ENCODE measurements at places on chromosomes 6 and 20. TPM values are rescaled to one million over a fixed set of nuclear protein-coding genes. Genes with fewer than 3 reads are reported as not detected.

The KIF25 gene
- polyA plus RNA-seq: 0.90 TPM

The ZSCAN9 gene
- 31.4 TPM for polyA plus RNA-seq

The HLA-G gene
- polyA plus RNA-seq: 3.3 TPM

- no peak for DNase-seq
These were observed 917.1 kb downstream of the KIF16B start for GRCh38 chr20:15656124-15656523.

- no peak for DNase-seq
These were observed 143.9 kb upstream of the ZNF217 start for GRCh38 chr20:53737396-53738038.

- no peak for DNase-seq
These were observed 133.1 kb upstream of the MLN start for GRCh38 chr6:33936886-33937285.

- DNase-seq: no peak
These were observed at the start of gene GGTLC1 for GRCh38 chr20:23988561-23988960. TSS of gene GGTLC1 (minus strand) at chr20:23988779. CDS start at chr20:23986611, 2,168 bp downstream.

DNA sequence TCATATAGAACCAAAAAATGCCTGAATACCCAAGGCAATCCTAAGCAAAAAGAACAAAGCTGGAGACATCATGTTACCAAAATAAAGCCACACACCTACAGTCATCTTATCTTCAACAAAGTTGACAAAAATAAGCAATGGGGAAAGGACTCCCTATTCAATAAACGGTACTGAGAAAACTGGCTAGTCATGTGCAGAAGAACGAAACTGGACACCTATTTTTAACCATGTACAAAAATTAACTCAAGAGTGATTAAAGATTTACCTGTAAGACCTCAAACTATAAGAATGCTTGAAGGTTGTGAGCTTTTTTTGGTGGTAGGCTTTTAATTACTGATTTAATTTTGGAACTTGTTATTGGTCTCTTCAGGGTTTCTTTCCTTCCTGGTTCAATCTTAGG, 236.0 kb upstream of the DEFB112 start:
- no peak for DNase-seq

GRCh38 chr20:41482647-41483552, 116.3 kb upstream of the EMILIN3 start:
- no peak for DNase-seq

- DNase-seq: no peak
These were observed 2.0 kb downstream of the SLC35D3 start for GRCh38 chr6:136923954-136924673.

DNA sequence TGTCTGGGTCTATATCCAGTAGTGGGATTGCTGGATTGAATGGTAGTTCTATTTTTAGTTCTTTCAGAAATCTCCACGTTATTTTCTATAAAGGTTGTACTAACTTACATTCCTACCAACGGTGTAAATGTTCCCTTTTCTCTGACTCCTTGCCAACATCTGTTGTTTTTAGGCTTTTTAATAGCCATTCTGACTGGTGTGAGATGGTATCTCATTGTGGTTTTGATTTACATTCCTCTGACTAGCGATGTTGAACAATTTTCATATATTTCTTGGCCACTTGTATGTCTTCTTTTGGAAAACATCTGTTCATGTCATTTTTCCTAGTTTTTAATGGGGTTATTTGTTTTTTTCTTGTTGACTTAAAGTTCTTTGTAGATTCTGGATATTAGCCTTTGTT, 99.3 kb downstream of the BMP2 start:
- no peak for DNase-seq

GRCh38 chr6:142867355-142867801, 77.6 kb downstream of the HIVEP2 start:
- no peak for DNase-seq

GRCh38 chr6:165653196-165653595, 9.8 kb downstream of the PDE10A start:
- DNase-seq: no peak

DNA sequence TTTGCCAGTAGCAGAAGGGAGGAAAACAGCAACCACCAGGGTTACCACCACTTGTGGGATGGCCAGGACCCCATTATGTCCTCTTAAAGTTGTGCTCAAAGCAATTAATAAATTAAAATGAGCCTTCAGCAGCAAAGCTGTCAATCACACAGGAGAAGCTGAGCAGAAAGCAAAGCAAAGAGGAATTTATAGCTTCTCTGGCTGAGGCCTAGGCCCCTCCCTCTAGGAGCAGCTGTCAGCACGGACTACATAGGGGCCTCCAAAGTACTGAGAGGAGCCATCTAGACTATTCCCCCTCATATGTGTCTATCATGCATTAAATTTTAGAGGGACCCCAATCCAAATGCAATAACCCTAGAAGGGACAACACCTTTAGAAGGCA, 6.4 kb downstream of the CCND3 start:
- DNase-seq: no peak

GRCh38 chr20:5989539-5989938, 39.1 kb downstream of the MCM8 start:
- DNase-seq: no peak

DNA sequence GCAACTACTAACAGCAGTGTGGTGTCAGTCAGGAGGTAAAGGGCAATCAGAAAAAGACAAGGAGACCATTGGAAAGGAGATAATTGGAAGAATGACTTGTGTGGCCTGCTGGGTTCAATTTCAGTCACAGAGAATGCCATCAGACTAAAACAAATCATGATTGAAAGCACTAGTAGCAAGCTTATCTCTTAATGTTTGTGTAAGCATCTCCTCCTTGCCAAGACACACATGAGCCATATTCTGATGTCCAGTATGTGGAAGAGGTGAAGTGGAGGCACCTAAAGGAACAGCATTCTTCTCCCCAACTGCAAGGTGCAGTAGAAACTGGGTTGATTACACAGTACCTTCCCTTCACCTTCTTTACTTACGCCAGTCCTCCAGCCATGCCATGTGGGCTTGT, 287.5 kb downstream of the ZFAND3 start:
- DNase-seq: no peak

DNA sequence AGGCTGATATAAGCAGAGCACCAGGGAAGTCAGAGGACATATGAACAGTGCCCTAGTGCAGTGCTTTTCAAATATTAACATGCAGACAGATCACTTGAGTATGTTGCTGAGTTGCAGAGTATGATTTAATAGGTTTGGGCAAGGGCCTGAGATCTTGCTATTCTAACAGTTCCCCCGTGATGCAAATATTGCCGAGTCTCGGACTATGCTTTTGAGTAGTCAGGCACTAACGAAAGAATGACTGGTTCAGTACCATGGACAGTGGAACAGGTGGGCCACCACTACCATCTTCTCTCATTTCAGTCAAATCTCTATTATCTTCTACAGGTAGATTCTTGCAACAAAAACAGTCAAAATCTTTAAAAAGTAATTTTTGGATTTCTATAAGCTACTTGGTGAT, 3.7 kb upstream of the TMEM200A start:
- peak; percentile 14 for DNase-seq

- no peak for DNase-seq
These were observed 19.4 kb downstream of the RSPO4 start for GRCh38 chr20:982754-983153.

DNA sequence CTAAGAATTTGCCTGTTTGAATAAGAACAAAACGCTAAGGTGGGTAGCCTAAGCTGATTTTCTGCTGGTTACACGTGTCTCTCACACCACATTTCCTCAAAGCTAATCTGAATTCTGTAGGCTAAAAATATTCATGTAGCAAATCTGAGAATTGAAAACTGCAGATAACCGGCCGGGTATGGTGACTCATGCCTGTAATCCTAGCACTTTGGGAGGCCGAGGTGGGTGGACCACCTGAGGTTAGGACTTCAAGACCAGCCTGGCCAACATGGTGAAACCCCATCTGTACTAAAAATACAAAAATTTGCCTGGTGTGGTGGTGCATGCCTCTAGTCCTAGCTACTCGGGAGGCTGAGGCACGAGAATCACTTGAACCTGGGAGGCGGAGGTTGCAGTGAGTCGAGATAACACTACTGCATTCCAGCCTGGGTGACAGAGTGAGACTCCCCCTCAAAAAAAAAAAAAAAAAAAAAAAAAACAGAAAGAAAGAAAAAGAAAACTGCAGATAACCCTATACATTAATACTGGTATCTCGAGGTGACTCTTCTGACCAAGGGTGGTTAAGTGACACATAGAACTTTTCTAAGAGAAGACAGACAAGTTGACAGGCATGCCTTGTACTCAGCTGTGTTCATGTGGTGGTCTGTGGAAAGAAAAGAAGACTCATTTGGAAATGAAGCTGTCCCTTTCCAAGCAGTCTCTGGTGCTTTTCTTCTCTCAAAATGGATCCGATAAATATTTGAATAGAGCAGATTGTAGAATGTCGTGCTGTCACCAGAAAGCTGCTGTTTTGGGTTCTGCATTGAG, 24.7 kb upstream of the ASXL1 start:
- DNase-seq: no peak

DNA sequence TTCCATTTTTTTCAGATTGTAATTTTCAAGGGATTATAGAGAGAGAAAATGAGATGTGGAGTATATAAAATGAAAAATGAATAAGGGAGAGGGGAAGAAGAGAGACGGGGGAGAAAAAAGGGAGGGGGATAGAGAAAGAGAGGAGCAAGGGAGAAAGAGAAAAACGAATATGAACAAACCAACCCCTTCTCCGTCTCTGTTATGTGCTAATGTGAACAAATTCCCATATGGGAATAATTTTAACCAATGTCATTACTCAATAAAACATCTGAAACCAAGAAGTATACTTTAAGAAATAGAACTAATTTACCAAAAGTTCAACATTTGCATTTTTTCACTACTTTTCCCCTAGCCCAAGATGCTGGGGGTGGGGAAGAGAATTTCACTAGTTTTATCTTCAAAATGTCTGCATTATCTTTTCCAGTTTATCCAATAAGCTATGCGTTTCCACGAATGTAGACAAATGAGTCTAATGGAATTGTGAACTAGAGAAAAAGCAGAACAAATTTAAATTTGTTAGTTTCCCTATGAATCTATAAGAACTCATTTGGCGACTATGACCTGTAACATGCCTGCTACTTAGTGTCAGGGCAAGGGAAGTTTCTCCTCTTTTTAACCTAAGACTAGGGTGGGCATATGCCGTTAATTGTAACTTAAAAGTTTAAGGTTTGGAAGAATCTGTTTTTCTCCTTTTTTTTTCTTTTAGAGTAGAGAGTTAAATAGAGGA, 286.3 kb downstream of the BTBD9 start:
- no peak for DNase-seq

DNA sequence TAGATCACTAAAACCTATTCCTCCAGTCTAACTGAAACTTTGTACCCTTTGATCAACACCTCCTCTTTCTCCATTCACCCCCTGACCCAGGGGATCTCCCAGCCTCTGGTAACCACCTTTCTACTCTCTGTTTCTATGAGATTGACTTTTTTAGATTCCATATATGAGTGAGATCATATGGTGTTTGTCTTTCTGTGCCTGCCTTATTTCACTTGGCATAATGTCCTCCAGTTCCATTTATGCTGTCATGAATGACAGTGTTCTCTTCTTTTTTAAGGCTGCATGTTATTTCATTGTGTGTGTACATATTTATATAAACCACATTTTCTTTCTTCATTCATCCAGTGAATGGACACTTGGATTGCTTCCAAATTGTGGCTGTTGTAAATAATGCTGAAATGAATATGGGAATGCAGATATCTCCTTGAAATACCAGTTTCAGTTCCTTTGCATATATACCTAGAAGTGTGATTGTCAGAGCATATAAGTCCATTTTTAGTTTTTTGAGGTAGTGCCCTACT, 57.7 kb downstream of the DHX35 start:
- DNase-seq: no peak

DNA sequence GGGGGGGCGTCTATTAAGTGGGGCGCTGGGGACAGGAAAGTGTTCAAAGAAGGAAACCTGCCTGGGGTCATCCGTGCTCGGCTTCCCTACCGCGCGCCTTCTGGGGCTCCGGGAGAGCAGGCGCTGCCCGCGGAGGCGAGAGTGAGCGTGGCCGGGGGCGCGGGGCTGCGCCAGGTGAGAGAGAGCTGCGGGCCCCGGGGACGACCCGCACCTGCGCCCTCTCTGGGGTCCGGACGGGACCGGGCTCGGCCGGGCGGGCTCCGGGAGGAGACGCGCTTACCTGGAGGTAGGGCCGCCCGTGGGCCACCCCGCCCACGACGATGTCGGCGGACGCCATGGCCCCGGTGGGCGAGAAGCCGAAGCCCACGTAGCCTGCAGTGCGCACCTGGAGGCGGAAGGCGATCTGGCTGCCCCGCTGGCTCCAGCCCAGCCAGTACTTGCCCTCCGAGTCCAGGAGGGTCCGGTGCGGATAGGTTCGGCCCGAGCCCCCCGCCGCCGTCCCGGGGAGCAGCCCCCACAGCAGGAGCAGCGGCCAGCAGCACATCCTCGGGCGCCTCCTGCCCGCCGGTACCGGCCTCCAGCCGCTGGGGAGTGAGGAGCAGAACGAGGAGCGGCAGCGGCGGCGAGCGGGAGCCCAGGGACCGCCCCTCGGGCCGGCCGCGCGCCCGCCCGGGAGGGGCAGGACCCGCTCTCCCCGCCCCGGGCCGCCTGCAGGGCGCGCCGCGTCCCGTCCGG, at the start of gene MOXD1:
Gene MOXD1, minus strand, starts transcription at position 593 of the 735 bp plus-strand sequence. Its CDS starts 49 bp downstream, at position 544.
- DNase-seq: no peak

DNA sequence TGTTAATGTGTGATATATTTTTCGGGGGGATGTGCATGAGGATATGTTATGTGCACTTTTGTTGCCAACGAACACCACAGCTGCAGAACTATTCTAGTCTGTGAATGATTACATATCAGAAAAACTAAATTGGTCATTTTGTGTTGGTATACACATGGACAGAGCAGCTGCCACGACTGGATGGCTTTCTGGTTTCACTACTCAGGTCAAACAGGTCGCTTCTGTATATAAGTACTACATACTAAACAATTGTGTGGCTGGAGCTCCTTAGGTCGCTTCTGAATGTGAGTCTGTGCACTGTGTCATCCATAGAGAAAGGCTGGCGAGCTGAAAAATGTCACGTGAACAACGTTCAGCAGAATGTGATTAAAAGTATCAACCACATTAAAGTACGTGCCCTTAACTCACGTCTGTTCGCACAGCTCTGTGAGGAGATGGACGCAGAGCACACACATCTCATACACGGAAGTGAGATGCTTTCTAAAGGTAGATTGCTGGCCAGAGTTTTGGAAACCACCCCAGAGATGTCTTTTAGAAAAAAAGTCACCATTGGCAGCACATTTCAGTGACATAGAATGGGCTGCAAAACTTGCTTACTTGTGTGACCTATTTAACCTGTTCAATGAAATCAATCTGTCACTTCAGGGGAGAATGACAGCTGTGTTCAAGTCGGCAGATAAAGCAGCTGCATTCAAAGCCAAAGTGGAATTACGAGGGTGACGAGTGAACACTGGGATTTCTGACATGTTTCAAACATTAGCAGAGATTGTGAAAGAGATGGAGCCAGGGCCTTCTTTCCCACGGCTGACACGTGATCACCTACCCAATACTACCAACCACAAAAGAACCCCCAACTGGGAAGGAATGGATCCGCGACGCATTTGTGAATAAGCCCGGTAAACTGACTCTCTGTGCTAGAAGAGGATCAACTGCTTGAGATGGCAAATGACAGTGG, 176.6 kb downstream of the PDE10A start:
- no peak for DNase-seq

GRCh38 chr20:50192364-50193198, 2.0 kb downstream of the CEBPB start:
- no peak for DNase-seq

Measured in right renal pelvis (tissue), 4 donors.